ENCODE measurements at places on chromosomes 16 and 17.
A peak's percentile ranks its signal among the peaks of the same experiment; 100 is the strongest.

DNA sequence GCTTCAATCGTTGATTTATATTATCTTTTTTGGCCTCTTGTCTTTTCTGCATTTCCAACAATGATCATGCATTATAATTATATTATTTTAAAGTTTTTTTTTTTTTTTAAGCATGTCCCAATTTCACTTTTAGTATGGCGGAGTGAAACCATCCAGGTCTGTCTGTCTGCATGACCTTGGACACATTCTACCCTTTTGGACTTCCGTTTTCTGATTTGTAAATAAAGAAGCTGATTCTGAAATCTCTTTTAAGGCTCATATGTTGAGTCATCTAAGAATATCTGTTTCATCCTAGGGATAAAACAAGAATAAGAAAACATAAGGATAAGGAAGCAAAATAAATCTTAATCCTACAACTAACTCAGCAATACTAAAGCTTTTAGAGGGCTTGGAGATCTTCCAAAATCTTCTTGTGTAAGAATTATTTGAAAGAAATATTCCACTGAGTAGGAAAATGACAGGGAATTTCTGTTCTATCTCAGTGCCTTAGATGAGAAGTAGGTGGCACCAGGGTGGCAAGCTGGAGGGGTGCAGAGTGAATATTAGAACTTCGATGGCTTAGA is 195.7 kb upstream of the TOX3 start:
- DNase-seq = no peak

DNA sequence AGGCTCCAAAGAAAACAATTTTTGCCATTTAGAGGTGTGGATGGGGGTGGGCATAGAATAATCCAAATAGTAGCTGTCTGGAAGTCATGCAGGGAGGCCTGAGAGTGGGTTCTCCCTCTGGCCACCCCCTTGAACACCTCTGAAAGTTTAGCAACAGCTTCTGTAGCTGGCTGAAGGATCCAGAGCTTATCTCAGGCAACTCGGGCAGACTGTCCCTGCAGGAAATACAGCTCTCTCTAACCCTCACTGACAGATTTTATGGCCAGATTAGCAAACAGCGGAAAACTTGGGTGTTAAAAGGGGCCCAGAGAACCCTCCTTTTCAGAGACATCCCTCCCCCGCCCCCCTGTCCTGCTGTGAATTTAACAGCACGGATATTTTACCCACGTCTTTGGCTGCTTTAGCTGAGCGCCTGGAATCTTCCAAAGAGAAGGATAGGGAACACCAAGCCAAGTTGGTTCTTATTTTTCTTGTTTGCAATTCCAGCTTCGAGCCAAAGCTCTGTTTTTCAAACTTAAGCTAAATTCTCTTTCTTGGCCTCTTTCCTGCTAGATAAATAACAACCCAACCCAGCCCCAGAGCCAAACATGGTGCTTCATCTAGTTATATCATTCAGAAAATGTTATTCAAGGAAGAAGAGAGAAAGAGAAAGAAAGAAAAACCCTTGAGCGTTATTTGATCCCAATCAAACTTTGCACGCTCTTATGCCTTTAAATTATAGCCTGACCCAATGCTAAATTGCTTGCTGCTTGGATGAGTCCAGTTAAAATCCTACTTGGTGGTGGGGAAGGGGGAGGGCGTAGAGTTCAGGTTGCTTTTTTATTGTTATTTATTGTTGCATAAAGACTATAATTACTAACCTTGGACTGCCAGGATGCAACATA is 2.3 kb upstream of the HOXB2 start:
- peak; percentile 92 for DNase-seq

DNA sequence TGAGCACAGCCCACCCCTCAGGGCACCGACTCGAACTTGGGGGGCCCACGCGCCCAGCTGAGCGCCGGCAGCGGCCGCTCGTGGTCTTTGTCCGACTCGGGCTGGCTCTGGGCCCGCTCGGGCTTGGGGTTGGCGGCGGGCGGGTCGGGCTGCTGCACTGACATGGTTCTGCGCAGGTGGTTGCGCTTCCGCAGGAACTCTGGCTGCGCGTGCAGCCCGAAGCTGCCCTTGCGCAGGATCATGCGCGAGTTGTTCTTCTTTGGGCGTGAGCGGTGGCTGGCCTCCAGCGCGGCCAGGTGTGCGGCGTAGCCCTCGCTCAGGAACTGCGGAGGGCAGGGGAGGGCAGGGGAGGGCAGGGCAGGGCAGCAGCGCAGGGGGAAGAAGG is 11.1 kb downstream of the PIMREG start:
- DNase-seq = no peak

DNA sequence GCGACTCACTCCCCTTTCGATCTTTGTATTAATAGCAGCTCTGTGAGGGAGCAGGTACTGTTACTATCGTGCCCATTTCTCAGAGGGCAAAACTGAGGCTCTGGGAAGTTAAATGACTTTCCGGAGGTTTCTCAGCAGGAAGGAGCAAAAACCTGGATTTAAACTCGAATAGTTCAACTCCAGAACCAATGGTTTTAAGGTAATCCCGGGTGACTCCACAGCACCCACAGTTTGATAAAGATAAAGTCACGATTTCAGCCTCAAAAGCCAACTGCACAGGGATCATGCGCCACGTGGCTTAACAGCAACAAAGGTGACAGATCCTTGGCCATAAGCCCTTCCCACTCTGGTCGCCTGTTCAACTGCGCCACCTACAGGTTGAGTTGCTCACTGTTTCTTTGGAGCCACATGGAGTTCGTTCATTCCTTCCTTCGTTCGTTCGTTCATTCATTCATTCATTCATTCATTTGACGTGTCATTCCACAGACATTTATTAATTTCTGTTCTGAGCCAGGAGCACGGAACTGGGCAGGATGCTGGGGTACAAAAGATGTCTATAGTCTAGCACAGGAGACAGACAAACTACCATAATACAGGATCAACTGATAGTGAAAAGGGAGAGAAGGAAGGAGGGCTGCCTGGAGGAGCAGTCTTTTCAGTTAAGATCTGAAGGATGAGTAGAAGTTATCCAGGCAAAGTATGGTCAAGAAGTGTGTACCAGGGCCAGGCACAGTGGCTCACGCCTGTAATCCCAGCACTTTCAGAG is 134.8 kb downstream of the HS3ST2 start:
- peak; percentile 31 for DNase-seq

DNA sequence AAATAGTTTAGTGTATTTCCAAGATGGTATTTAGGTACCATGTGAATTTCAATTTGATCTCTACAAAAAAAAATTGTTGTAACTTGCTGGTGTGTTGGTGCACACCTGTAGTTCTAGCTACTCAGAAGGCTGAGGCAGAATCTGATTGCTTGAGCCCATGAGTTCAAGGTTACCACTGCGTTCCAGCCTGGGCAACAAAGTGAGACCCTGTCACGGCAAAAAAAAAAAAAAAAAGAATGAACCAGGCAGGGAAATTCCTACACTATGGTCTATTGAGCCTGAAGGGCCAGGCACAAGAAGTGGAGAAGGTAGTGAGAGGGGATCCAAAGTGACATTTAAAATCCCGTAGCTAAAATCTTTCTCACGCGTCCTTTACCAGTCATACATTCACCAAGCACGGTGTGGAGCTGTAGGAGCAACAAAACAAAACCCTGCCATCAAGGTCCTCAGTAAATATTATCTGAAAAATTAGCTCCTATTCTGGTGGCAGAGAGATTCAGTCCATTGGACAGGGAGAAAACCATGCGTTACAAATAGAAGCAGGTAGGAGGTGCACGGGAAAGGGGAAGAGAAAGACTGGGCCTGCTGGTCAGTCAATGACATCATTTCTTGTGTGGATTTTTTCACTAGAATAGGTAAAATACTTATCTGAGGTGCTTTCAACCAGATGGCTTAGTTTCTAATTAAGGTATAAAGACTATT is 27.3 kb downstream of the TXNDC11 start:
- DNase-seq = no peak

DNA sequence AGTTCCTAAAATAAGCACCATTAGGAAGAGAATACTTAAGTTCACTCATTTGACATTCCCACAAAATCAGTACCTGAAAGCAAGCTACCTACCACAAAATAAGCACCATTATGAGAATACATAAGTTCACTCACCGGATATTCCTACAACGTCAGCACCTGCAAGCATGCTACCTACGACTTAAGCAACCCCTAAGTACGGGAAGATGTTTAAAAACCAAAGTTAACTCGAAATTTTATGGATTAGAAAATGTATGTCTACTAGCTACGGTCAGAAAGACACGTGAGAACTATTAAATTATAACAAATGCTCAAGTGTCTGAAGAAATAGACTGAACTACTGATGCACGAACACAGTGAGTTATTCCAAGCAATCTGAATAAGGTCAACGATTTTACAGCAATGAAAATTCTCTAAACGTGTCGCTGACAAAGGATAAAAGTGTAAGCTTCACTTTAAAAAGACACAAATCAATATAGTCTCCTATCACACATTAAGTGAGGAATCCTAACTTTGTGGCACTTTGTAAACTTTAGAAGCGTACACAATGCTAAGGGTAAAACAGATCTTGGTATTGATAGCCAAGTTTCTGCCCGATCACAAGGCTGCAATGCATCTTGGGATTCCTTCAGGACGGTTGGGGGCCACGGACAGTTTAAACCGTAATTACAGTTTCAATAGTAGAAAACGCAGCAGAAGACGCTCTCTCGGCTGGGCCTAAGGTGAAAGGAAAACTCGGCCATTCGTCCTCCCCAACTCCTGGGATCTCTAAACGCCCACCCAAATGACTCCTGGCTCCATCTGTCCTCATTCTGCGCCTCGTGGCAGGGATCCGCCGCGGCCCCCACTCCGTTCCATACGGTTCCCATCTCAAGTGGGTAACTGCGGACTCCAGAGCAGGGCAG is 1.3 kb downstream of the GSPT1 start:
- DNase-seq = peak; percentile 14

DNA sequence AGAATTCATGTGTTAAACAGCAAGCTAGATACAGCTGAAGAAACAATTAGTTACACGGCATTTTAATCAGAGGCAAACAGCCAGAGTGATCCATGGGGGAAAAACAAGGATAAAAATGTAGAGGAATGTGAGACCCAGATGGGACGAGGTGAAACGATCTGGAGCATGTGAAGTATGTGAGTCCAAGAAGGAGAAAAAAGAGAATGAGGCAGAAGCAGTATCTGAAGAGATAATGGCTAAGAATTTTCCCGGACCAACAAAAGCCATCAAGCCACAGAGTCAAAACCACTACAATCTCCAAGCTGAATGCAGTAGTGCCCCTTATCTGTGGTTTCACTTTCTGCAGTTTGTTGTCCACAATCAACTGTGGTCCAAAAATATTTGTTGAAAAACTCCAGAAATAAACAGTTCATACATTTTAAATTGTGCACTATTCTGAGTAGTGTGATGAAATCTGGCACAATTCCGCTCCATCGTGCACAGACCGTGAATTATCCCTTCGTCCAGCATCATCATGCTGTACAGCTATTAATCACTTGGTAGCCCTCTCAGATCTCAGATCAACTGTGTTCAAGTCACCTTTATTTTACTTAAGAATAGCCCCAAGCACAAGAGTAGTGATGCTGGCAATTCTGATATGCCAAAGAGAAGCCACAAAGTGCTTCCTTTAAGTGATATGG is 18.8 kb downstream of the MYH10 start:
- DNase-seq = no peak

DNA sequence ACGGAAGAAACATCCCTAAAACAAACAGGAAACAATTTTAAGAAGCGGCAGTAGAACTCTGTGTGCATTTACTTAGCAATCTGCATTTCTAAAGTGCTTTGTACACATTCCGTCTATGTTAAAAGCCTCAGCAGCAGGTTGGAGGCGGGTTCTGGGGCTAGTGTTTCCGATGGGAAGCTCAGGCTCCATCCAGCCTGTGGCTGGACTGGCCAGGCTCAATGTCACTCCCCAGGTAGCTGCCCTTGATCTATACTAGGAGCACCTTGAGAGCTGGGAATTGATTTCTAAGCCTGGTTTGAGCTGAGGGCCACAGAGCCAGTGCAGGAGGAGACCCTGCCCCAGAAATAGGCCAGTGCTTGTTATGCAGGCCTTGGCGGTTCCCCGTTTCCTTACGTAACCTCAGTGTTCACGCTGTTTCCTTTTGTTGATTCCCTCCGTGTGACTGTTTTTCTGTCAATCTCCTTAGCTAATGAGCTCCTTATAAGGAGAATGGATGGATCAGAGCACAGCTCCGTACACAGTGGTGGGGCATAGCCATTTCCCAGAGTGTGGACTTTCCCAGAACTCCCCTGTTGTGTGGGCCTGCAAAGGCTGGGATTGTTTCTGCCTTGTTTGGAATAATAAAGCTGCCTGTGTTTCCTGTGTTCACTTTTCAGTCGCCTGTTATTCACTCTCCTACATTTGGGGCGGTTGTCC is 21.4 kb downstream of the ADORA2B start:
- DNase-seq = no peak

- DNase-seq = no peak
Measured at GRCh38 chr16:81275064-81275532, 36.6 kb downstream of the BCO1 start.
